ENCODE measurements at places on chromosomes 12 and 14. TPM values are rescaled to one million over a fixed set of nuclear protein-coding genes. Genes with fewer than 3 reads are reported as not detected.

Gene LRRC43
- not detected for polyA plus RNA-seq

Gene FAM186B
- polyA plus RNA-seq: 0.05 TPM

Gene TMCC3
- 0.50 TPM for polyA plus RNA-seq

Gene CACNA2D4
- not detected for polyA plus RNA-seq

Gene PLBD1
- polyA plus RNA-seq: 6.0 TPM

Gene AQP2
- polyA plus RNA-seq: not detected

Gene LETMD1
- polyA plus RNA-seq: 29.6 TPM

Gene CD4
- polyA plus RNA-seq: not detected

Gene POLR3B
- 5.4 TPM for polyA plus RNA-seq

Gene TAS2R30
- not detected for polyA plus RNA-seq

Gene PABPN1
- 157 TPM for polyA plus RNA-seq

Gene TMEM229B
- polyA plus RNA-seq: 0.31 TPM

Gene MYF5
- polyA plus RNA-seq: not detected

Gene TSPAN19
- polyA plus RNA-seq: 0.12 TPM

Gene DHH
- not detected for polyA plus RNA-seq

Gene MGST1
- 919 TPM for polyA plus RNA-seq

Gene IL23A
- 0.31 TPM for polyA plus RNA-seq

Gene WNT5B
- 1.6 TPM for polyA plus RNA-seq

Gene INHBC
- polyA plus RNA-seq: not detected
